Small intestine (tissue), 16 donors: ENCODE measurements at places on chromosomes 7 and 10.

DNA sequence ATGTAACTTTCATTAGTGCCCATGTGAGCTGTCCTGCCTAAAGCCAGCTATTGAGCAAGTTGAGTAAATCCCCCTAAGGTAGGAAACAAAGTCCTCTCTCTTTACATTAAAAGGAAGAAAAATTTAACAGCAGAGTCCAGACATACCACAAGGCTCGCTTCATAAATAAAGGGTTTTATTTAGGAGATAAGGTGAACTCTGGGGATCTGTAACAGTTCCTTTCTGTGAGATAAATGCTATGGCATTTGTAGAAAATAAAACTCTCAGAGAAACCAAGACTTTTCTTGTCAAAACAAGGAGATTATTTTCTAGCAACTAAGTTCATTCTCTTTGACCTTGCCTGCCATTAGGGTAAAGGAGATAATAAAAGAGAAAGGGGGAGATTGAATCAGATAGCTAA, 32.3 kb upstream of the LYZL1 start:
- DNase-seq = no peak

DNA sequence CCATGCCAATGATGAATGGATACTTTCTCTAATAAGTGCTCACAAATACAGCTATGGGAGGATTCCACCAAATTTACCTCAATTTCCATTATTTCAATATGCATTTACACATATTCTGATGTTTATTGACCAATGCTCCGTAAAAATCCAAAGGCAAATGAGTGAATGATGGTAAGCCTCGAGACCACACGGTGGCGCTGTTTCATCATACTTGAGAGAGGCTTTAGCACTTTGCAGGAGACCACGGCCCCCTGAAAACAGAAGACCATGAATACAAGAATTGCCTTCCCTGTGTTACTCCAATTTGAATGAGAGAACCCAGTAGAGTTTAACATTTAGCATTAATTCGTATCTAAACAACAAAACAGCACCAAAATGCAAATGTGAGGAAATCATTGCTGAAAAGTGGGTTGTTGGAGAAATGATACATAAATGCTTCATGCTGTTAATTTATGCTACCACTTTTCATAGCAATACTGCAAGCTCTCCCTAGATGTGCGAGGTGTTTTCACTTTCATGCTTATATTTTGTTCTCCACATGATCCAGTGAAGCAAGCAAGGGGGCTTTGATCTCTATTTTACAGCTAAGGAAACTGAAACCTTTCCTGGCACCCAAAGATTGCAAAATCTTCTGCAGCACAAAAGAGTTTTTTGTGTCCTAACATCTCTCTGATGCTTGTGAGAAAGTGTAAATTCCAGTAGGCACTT, 35.4 kb downstream of the TRIL start:
- DNase-seq = peak; percentile 85

DNA sequence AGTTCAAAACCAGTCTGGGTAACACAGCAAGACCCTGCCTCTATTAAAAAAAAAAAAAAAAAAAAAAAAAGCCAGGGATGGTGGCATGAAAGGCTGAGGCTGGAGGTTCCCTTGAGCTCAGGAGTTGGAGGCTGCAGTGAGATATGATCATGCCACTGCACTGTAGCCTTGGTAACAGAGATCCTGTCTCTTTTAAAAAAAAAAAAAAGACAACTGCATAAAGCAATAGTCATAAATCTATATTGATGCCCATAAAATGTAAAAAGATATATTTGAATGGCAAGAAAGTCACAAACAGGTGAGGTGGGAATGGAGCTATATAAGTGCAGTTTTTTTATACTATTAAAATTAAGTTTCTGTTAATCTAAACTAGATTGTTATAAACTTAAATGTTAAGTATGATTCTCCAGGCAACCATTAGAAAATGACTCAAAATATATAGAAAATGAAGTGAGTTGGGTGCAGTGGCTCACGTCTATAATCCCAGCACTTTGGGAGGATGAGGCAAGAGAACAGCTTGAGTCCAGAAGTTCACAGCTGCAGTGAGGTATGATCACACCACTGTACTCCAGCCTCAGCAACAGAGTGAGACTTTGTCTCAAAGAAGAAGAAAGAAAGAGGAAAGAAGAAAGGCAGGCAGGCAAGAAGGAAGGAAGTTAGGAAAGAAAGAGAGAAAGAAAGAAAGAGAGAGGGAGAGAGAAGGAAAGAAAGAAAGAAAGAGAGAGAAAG, 13.4 kb upstream of the HNRNPH3 start:
- DNase-seq = peak; percentile 89

DNA sequence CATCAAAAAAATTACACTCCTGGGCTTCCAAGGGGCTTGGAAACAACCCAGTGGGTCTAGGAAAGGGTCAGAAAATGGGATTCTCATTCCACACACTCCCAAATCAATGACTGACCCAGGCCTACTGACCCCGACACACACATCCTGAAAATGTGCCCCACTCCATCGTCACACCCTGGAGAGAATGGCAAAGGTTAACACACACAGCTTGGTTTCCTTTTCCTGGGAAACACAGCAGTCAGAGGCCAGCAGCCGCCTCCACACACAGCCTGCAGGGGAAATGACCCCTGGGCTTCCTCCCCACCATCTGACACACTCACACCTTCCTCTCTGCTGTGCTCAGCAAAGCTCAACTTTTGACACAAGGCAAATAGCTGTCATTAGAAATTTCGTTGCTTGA, 42.9 kb downstream of the SH3PXD2A start:
- DNase-seq = peak; percentile 61

GRCh38 chr7:31741852-31742251, 54.8 kb downstream of the PPP1R17 start:
- no peak for DNase-seq

DNA sequence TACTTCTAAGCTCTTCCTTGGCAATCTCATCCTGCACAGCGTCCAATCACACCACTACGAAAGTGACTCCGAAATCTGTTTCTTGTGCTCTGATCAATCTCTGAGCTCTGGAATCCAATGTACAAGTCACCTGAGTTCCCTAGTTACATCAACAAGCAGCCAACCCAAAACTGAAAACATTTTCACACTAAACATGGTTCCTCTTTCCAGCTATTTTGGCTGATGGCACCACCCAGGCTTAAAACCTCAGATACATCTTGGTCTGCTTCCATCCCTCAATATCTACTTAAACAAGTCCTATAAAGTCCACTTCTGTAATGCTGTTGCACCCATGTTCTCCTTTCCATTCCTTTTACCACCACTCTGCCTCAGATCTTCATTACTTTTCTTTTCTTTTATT, 3.6 kb downstream of the BLOC1S2 start:
- DNase-seq = no peak

- no peak for DNase-seq
These were observed 102.9 kb upstream of the CCDC6 start for GRCh38 chr10:60009276-60009675.

- no peak for DNase-seq
These were observed 65.1 kb downstream of the MGMT start for GRCh38 chr10:129531969-129532660.
